ENCODE measurements at places on chromosomes 5 and 9.
A peak's percentile ranks its signal among the peaks of the same experiment; 100 is the strongest.

DNA sequence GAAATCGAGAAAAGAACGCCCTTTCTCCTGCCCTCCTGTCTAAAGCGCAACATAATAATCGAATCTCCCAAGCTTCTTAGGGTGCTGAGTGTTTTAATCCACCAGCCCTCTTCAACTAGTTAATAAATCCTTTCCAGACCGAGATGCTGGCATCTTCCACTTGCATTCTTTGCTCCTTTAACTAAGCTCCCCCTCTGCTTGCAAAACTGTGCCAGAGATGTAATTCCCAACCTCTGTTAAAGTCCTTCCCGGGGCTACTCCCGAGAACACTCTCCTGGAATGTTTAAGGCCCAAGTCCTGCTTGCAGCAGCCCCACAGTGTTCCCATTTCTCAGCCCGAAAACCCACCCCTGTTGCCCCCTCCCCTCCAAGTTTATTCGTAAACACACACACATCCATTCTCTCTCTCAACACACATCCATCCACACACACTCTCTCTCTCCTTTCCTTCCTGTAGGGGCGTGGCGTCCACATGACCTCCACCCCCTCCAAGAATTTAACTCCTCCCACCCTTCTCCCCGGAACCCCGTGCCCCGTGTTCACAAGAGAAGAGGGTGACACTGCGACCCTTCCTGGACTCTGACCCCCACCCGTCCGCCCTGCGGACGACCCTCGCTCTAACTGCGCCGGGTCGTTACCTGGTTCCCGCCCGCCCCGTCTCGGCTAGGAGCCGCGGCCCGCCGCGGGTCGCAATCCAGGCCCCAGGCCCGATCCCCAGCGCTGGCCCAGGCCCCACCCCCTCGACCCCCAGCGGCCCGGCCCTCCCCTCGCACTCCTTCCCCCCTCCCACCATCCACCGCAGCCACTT is 7.0 kb upstream of the MGAT1 start:
- DNase-seq = peak; percentile 87

DNA sequence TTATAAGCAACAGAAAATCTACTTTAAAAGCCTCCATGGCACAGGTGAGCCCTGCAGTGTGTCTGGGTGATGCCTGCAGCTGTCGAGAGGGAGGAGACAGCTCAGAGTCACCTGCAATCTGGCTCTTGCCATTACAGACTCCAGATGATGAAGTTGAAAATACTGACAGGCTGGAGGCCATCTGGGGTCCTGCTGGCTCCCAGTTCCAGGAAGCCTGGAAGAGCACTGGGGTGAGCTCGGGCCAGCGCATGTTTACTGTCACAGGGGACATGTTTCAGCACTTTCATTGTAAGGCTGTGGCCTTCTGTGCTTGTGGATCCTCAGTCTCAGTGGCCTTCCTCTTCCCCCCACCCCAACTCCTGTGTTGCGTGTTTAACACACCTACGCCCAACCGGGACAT is 28.4 kb downstream of the CEL start:
- DNase-seq = no peak

DNA sequence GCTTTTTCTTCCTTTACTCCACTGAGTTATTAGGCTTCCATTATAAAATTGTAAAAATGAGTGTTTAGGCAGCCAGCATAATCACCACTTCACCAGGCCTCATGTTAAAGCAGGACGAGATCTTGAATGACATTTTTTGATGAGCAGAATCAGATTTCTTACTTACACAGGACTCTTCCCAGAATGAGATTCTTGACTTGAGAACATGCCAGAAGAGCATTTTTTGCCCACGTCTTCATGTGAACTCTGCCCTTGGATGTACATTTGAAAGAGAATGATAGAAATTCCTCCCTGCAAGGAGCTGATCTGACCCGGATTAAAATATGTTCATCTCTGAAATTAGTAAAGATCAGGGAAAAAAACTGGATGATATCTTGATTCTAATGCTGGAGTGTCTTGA is 212.1 kb upstream of the ADRA1B start:
- DNase-seq = no peak

DNA sequence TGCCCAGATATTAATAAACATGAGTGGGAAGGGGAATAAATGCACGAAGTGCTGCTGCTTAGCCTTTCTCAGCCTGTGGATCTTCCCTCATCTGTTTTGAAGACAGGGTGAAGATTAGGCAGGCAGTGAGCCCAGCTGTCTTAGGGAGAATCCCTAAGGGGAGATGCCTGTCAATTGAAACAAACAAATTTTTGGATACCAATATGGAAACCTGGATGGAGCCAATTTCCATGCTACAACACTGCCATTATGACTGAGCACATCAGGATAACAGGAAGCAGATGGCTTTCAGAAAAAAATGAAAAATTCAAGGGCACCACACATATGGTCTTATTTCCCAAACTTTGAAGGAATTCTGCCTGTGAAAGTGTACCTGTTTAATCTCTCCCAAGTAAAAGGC is 80.3 kb downstream of the HMHB1 start:
- no peak for DNase-seq

DNA sequence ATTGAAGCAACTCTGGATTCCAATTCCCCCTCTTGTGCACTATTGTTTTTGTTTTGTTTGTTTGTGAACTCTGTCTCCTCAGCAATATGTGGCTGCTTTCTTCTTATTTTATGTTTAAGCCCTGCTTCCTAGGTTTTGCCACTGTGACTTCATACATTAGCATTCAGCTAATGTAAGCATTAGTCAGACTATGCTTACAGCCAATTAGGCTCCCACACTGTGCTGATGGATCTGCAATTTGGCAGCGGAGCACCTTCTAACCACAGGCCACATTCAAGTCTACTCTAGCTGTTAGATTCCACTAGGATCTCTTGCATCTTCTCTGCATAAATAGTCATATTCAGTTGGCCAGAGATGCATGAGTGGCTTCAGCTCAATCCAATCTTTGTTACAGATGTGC is 9.6 kb upstream of the BICD2 start:
- DNase-seq = no peak

DNA sequence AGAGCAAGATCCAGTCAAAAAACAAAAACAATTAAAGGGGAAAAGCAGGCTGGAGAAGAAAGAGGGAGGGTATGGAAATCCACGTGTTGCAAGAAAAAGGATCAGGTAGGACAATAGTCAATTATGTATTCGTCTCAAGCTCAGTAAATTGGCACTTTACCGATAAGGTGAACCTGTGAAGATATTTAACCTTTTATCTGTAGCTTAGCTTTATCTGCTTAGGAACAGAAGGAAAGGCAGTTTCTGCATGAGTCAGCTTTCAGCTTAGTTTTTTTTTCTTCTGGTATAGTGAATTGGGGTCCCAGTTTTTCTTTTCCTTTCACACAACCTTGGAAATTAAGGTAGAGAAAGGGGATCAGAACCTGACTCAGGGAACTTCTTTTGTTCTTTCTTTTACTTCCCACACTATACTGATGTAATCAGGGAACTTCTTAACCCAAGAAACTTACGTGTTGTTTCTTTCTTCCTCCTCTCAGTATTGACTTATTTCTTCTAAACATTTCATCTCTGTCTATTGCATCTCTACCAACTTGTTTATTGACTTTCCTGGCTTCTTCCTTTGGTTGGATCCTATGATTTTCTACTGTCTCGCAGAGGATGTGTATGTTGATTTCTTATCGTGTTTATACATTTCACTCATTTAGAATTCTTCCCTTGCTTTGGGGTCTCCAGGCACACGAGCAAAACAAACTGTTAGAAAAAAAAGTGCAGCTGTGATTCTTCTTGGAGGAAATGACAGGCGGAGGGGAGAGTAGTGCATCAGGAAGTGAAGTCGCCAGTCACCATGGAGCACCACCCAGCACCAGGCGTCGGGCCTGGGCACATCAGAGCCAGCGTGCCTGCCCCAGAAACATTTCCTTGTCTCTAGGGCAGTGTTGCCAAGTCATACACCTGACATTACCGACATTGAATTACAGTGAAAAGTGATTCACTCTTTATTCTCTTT is 123.0 kb upstream of the LHFPL2 start:
- no peak for DNase-seq

GRCh38 chr5:178113141-178113787 is at the start of gene N4BP3:
Gene N4BP3, plus strand, starts transcription at chr5:178113532. Its CDS starts 6,052 bp downstream, at chr5:178119584.
- DNase-seq = peak; percentile 88

DNA sequence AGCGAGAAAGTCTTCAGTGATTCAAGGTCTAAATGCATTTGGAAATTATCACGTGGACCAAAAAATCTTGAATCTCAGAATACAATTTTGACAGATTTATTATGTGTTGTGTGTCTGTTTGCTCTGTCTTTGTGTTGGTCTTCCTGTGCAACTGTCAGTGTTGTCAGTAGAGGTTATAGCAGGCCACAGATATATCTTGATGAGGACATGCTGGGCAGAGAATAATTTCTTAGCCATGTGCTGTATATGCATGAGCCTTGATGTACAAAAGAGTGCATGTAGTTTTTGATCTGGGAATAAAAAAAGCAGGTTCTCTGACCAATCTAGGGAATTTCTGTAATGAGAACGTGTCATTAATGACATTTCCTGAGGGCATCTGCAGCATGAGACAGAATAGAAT is 57.6 kb downstream of the ZSWIM6 start:
- no peak for DNase-seq

- DNase-seq = no peak
Observed at GRCh38 chr5:87277279-87277835, 9.7 kb downstream of the RASA1 start.

- no peak for DNase-seq
Observed at GRCh38 chr5:165296401-165297130, 1791.1 kb downstream of the MAT2B start.

DNA sequence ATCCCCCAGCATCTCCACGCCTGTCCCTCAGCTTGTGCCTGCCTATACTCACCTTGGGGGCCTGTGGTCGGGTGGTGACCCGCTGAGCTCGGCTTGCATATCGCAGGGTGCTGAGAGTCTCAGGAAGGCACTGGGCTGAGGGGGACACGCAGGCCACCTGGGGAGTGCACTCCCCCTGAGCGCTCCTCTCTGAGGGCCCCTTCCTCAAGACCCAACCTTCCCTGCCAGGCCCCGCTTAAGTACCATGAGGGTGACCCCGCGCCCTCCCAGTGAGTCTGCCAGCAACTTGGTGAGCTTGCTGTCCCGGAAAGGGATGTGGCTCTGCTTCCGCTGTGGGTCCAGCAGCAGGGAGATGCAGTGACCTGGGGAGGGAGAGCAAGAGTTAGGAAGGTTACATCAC is 4.1 kb downstream of the KIF12 start:
- no peak for DNase-seq

GRCh38 chr5:83955916-83956315 is 235.3 kb upstream of the HAPLN1 start:
- DNase-seq = no peak

- DNase-seq = no peak
Observed at GRCh38 chr5:51347157-51347556, 36.1 kb upstream of the ISL1 start.

DNA sequence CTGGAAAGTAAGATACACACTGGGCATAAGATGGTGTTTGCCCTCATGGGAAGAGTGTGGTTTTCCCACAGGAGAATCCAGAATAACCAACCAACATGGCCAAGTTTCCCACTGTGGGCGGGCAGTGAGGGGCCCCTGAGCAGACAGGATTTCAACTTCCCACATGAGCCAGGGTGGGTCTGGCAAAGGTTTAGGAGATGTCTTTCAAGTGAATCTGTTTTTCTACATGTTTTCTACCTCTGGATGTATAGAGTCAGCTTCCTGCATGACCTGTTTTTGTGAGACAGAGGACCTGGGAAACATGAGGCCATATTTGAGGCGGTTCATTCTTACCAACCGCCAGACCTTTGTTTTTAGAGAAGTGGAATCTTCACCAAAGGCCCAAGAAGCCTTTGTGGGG is 100.5 kb downstream of the TLE4 start:
- no peak for DNase-seq

Data from stimulated activated CD8-positive, alpha-beta memory T cell treated with anti-CD3 and anti-CD28 coated beads, Interleukin-4, amount 100 ng/mL, for 48 hours (primary cell).